GM20000 (cell line): ENCODE measurements at places on chromosomes 4 and X.

GRCh38 chr4:124768596-124769365, 56.2 kb upstream of the ANKRD50 start:
- no peak for DNase-seq

GRCh38 chr4:177263818-177264217, 45.9 kb upstream of the NEIL3 start:
- no peak for DNase-seq

GRCh38 chr4:152112190-152112589, 351.4 kb upstream of the GATB start:
- no peak for DNase-seq

- DNase-seq: no peak
Measured at GRCh38 chrX:129239371-129239770, 283.9 kb downstream of the SMARCA1 start.

DNA sequence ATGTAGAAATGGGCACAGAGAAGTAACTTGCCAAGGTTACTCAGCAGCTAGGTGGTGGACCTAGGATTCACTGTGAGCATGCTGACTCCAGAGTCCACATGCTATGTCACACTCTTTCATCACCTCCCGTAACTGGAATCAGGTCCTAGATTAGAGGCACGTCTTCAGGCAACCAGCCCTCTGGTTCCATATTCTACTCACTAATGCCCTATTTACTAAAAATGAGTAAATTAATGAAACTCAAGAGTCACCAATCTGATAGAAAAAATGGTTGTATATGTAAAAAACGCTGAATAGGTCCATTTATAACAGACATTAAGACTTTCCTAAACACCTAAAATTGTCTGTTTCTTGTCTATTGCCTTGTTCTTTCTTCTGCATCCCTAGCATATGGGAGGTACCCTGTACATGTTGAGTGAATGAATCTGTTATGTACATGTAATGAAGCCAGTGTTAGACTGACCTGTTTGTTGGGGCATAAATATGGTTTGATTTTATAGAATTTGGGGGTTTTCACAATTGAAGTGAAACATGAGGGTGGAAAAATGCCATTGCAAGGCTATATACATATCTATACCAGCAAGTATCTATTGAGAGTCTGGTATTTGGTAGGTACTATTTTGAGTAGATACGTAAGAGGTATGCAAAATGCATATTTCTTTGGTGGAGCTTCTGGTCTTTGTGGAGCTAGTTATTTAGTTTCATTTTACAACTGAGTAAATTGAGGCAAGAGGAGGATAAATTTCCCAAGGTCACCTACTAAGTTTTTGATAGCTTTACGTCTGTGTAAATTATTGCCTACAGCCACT, 7.5 kb upstream of the RUFY3 start:
- no peak for DNase-seq

DNA sequence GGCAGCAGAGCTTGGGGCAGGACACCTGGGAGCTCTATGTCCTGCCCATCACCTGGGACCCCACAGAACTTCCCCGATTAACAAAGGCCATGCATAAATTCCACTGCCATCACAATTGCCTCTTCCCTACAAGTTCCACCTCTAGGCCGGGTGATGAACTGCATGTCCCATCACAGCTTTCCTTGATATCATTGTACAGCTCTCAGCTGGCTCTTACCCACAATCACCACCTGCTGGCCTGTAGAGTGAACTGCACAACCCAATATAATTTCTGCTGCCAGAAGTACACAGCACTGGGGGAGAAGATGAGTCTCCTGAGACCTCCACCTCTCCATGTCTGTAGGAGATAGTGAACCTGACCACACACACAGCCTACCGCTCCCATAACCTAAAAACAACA, 285.0 kb upstream of the AADAT start:
- peak; percentile 52 for DNase-seq

DNA sequence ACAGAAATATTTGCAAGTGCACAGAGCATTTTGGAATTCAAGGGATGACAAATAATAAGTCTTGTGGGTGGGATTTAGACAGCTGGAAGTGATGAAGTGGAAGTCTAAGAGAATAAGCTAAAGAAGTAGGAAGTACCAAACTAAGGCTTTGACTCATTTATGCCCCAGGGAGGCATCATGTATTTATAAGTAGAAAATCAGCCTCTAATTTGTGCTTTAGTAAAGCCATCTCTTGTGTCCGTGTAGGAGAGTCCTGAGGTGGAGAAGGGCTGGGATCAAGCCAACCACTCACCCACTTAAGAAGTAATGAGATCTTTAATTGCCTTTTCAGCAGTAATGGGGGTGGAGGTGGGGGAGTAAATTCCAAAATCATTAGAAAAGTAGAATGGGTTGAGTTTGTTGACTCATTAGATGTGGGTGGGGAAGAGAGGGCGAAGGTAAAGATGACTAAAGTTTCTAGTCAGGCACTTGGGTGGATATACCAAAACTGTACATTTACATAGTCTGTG, 356.7 kb downstream of the STIM2 start:
- DNase-seq: no peak

DNA sequence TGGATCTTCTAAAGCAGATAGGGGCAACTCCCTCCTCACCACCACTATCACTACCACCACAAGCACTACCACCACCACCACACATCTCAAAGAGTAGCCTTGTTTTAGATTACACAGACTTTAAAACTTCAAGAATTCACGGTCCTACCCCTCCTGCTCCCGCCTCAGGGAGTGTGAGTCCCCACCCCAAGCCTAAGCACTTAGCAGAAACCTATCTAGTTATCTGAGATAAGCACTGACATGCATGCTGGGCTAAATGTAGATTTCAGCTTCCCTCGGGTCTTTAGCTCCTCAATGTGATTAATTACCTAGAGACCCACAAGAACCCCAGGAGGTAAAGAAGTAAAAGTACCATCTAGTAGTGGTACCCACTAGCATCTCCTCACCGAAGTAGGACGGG, 775 bp downstream of the AMOT start:
- no peak for DNase-seq
